ENCODE measurements at places on chromosomes 1 and 21.

DNA sequence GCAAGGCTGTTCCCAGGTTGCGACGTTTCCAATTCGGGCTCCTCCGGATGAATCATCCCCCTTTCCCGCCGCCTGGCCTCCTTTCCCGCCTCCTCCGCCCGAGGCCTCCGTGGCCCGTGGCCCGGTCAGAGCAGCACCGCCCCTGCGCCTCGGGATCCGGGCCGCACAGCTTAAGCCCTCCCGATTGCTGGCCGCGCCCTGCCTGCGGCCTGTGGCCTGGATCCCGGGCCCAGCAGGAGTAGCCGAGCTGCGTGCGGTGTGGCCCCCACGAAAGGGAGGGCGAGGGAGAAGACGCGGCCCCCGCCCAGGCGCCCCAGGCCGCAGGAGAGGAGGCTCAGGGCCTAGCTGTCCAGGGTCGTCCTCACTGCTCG lies 1.0 kb downstream of the TMEM200B start:
- DNase-seq: no peak

DNA sequence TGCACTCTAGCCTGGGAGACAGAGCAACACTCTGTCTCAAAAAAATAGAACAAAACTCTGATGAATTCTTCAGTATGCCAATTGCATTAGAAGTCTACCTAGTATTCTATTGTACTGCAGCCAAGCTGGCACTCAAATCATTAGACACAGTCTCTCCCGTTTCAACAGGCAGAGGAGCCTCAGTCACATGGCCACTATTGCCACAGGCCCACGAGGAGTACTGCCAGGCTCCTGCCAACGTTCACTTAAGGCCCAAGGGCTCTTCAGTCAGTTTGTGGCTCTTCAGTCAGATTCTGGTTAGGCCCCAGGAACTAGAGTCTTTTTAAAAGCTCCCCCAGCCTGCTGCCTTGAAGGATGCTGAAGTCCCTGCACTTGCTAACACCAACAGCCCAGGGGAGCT lies 73.4 kb downstream of the SH3BGR start:
- DNase-seq: no peak

DNA sequence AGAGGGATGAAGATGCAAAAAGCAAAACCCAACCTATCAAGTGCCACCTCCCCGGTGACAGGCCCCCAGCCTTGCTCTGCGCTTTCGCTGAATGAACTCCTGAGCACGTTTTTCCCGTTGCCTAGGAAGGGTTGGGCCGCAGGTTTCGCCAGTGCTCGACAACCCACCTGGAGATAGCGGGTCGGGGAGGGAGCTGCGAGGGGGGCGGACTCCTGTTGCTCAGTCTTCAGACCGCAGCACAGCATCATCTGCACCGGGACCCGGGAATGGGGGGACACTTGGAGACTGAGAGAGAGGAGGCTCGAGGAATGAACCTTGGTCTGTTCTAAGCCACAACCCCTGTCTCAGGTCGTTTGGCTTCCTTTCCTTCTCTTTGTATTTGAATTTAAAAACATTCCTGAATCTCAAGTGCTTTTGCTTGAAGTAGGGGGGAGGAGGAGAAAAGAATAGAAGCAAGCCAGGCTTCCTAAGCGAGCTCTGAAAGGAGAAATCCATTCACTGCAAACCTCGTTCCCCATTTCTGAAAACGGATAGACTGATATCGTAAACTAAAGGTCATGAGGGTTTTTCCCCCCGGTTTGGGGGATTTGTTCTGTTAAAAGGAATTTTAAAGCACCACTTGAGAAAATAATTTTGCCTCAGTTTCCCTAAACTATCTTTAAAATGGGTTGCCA lies 1.2 kb downstream of the AK5 start:
- no peak for DNase-seq

DNA sequence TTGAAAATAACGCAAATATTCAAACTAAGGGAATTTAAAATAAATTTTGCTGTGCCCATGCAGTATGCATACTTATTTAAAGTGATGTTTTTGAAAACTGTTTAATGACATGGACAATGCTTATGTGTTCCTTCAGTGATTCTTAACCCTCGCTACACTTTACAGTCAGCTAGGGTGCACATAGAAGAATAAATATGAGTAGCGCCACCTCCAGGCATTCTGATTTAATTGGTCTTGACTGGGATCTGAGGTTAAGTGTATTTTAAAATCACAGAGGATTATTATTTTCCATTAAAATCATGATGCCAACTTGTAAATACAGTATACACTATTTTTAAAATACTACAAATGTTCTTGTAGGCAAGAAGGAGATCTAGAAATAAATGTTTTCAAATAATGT lies 373.5 kb upstream of the ADGRL4 start:
- DNase-seq: no peak

DNA sequence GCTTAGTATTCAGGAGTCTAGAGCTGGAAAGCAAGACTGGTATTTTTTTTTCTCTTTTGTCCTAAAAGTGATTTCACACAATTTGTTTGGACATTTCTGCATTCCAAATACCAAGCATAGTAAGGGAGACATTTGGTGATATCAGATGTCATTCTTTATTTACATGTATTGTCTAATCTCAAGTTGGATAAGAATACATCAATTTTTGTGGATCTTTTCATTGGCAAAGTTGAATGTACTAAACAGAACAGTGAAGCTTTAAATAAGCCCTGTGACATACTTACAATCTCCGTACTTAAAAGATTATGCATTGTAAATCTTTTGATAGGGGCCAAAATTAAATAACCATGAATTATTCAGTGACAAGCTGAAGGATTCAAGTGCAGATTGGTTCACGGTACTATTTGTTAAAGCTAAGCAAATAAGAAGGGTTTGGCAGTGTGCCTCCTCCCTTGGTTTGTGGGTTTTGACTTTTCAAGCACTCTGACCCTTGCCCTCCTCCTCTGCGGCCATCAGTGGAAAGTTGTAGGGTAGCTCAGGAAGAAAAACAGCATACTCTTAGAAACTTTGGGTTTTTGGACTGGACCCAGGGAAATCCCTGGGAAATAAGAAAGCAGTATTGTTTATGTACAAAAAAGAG lies 663.7 kb downstream of the ADGRL2 start:
- no peak for DNase-seq

GRCh38 chr1:224585051-224585450 lies 31.1 kb upstream of the CNIH3 start:
- DNase-seq: no peak

DNA sequence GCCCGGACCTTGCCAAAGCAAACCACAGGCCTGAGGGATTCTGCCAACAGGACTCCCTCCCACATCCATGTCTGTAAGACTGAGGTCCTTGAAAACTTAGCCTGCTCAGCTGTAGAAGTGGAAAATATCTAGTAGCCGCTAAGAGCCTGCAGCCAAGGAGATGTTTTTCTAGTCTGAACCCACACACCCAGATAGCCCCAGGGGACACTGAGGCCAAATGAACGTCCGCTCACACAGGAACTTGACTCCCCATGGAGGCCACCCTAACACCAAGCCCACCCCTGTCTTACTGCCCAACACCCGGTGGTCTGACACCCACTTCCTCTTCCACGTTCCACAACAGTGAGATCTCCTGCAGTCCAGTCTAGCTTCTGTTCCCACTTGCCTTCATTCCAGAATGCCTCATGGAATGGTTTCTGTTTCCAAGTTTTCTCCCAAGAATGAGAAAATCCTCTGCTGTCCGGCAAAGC lies 174.8 kb downstream of the PLPP3 start:
- no peak for DNase-seq

GRCh38 chr1:110896090-110896489 lies 23.1 kb downstream of the CD53 start:
- no peak for DNase-seq

DNA sequence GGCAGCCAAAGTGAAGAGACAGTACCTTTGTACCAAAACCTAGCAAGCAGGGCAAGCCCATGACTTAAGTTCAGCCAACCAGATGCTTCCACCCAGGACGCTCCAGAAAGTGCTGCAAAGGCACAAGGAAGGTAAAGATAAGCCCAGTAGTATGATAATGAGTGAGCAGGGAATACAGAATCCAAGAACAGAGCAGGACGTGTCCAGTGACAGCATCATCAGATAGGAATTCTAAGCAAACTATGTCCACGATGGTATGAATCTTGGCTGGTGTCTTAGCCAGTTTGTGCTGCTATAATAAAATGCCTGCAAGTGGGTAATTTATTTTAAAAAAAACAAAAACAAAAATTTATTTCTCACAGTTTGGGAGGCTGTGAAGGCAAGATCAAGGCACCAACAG lies 13.6 kb downstream of the GJA4 start:
- no peak for DNase-seq

DNA sequence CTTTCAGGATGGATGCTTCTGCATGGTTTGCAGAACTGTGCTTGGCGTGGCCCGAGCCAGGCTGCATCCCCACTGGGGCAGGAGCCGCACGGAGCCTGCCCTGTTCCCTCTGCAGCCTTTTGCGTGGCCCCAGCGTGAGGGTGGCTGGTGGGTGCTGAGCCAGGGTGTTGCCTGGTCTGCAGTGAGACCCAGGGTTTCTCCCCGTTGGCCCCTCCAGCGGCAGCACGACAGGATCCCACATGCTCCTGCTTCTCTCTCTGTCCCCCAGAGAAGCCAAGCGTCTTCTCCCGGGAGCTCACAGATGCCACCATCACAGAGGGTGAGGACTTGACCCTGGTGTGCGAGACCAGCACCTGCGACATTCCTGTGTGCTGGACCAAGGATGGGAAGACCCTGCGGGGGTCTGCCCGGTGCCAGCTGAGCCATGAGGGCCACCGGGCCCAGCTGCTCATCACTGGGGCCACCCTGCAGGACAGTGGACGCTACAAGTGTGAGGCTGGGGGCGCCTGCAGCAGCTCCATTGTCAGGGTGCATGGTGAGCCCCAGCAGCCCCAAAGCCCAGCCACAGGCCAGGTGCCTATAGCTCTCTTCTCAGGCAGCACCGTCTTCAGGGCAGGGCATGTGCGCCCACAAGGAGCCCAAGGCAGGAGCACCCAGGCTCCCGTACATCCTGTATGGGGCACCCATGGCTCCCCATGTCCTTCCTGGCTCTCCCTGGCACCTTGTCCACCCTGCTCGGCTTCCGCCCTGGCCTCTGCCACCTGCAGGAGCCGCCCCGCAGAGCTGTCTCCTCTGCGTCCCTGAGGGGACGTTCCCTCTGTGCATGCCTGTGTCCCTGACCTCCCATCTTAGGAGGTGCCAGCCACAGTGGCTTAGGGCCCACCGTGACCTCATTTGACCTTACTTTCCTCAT lies 78.9 kb downstream of the OBSCN start:
- DNase-seq: no peak

- DNase-seq: no peak
These were observed 40.8 kb upstream of the NEXN start for GRCh38 chr1:77847621-77848080.

DNA sequence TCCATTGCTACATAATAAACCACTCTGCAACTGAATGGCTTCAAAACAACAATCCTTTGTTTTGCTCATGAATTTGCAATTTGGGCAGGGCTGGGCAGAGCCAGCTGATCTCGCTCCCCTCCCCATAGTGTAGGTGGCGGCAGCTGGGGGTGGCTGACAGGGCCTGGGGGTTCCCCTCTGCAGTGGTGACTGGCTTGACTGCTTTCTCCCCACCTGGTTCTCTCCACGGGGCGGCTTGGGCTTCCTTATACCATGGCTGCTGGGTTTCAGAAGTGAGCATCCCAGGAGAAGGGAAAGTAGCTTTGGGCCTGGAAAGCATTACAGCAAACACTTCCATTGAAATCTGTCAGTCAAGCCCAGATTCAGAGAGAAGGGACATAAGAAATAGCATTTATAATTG lies 129.7 kb upstream of the ZBTB40 start:
- DNase-seq: no peak

GRCh38 chr1:203556047-203556851 lies 62.3 kb downstream of the OPTC start:
- no peak for DNase-seq

- no peak for DNase-seq
These were observed 2.1 kb downstream of the SDE2 start for GRCh38 chr1:225996946-225997545.

- DNase-seq: no peak
These were observed 34.5 kb downstream of the WNT3A start for GRCh38 chr1:228041316-228041715.

GRCh38 chr1:46081619-46082018 lies 50.8 kb downstream of the PIK3R3 start:
- no peak for DNase-seq

DNA sequence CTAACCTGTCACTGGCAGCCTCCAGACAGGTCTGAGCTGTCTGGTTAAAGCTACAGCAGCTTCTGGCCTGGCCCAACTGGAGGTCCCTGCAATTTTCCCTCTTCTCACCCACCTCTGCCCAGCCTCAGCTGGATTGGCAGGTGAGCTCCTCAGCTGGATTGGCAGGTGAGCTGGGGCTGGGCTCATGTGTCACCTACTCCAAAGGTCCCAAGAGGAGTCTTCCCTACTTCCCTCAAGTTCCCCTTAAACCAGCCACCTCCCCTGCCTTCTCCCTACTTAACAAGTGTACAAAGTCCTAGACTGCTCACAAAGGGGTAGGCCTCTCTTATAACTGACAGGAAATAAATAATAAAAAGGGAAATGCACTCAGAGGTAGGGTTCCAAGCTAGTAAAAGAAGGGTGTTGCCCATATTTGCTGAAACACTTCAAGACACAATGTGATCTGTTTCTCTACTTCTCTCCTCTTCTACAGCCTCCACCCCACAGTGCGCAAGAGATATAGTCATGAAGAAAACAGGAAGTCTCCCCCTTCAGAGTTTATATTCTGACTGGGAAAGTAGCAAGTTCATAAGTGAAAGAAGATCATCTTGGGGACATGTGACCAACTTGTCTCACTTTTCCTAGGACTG lies at the start of gene GPA33:
TSS of gene GPA33 (minus strand) at position 64 of the 629 bp plus-strand sequence. CDS start 90 bp downstream, outside the sequence.
- no peak for DNase-seq

GRCh38 chr1:166673722-166674121 lies 165.6 kb upstream of the POGK start:
- DNase-seq: no peak

GRCh38 chr1:238962941-238963340 lies 423.4 kb upstream of the CHRM3 start:
- no peak for DNase-seq

GRCh38 chr1:168257397-168257796 lies 23.3 kb upstream of the TBX19 start:
- DNase-seq: no peak

GRCh38 chr1:174358344-174358743 lies 89.4 kb upstream of the GPR52 start:
- DNase-seq: no peak

DNA sequence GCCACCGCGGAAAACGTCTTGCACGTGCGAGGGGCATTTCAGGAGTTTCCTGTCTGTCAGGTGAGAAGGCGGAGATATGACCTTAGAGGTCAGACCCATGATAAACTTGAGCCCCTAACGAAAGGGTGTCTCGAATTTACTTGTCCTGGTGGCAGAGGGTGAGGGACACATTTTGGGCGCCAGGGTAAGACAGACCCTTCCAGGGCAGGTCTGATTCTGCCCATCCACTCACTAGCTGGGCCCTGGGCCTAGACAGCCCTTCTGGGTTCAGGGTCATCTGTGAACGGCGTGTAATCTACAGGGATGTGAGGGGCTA lies 395 bp upstream of the CSRP1 start:
- DNase-seq: no peak

- no peak for DNase-seq
These were observed 14.2 kb downstream of the S100A7A start for GRCh38 chr1:153430561-153430960.

- DNase-seq: no peak
These were observed 1.7 kb upstream of the TRIM67 start for GRCh38 chr1:231159963-231160761.
